ENCODE measurements at places on chromosomes 16 and 17. TPM values are rescaled to one million over a fixed set of nuclear protein-coding genes. Genes with fewer than 3 reads are reported as not detected.

The SPATA32 gene
- 0.22 TPM for total RNA-seq

The PMFBP1 gene
- total RNA-seq, result 0.84 TPM

The VPS4A gene
- 66.5 TPM for total RNA-seq

The SLC16A6 gene
- 11.0 TPM for total RNA-seq

The ABCC3 gene
- total RNA-seq, result not detected

The CDH5 gene
- total RNA-seq, result not detected

The WIPF2 gene
- 30.8 TPM for total RNA-seq

The TNP2 gene
- total RNA-seq, result not detected

The KRT31 gene
- total RNA-seq, result not detected

The GPR139 gene
- not detected for total RNA-seq

The NOG gene
- 6.6 TPM for total RNA-seq

The KRT24 gene
- total RNA-seq, result not detected

The CCL8 gene
- total RNA-seq, result not detected

The UTS2R gene
- total RNA-seq, result not detected

The TMEM231 gene
- total RNA-seq, result 2.8 TPM

The OR4D1 gene
- total RNA-seq, result 0.49 TPM

The PRCD gene
- not detected for total RNA-seq

Measured in CD8-positive, alpha-beta T cell (primary cell).